NCI-H524 (cell line): ENCODE measurements at places on chromosomes 3 and 15.

DNA sequence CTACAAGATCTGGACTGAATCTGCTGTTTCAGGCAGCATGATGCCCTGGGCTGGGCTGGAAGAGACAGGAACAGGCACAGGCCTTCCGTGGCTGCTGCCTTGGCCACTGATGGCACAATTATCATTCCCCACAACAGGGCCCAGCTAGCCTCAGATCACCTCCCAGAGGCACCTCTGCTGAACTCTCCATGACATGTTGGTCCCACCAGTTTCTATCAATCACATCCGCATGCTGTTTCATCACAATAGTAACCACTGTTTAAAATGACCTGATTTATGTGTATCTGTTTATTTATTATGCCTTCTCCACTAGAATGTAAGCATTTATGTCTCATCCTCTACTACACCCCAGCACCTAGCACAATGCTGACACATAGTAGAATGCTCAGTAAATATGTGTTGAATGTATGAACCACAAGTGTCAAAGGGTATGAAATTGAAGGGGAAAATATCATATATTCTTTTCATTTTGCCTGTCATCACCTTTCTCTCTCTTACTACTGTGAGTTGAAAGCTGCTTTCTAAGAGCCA lies 32.7 kb upstream of the ZBTB38 start:
- no peak for DNase-seq

GRCh38 chr3:39327746-39328349 lies 1.7 kb upstream of the CCR8 start:
- DNase-seq: no peak

DNA sequence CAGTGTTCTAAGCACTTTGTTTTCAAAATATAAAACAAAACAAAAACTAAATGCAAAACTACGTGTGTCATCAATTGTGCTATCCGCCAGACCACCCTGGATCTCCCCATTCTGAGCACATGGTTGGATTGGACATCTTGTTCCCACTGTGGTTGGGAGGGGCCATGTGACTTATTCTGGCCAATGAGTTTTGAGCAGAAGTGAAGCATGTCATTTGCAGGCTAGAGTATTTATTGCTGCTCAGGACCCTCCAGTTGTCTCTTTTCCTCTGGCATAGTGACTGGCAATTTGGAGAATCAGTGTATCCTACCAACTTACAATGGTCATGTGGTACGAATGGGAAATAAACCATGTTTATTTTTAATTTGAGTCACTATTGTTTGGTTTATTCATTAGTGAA lies 70.2 kb upstream of the ST8SIA2 start:
- no peak for DNase-seq

DNA sequence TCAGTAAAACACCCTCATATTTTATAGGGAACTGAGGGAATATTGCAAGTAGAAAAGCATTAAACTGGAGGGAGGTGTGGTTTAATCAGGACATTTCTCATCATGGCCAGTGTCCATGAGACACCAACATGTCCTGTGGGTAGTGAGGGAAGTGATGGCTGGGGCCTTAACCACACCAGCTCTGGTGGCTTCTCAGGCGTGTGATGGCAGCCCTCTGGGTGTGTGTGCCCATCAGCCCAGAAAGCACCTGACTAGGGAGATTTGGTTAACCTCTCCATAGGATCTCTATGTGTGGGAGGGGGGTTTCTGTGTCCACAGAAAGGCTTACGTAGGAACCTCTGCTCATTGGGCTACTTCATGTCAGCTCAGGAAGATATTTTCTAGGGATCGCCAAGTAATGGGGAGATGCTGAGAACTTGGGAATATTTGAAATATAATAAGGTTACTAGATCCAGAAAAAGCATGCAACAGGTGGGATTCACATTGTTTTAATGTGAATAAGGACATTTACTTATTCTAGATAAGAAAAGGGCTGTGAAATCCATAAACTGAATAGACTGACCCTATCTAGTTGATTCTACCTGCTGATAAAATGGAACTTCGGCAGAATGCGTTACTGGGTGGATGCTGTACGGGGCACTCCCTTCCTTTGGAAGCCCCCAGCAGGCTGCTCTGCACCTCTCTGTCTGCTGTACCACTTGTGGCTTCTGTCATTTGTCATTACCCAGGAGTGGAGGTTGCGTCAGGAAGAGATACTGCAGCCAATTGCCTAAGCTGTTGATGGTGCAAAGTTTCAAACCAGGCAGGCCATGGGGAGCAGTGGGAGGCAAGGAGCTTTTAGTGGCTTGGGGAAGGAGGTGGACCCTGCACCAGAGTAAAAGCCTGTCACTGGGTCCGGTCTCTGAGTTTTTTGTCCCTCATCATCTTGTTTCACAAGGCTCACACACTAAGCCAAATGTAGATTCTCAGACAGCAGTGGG lies 21.5 kb downstream of the PDHB start:
- no peak for DNase-seq

GRCh38 chr3:42505849-42506410 lies 3.5 kb downstream of the VIPR1 start:
- DNase-seq: no peak

DNA sequence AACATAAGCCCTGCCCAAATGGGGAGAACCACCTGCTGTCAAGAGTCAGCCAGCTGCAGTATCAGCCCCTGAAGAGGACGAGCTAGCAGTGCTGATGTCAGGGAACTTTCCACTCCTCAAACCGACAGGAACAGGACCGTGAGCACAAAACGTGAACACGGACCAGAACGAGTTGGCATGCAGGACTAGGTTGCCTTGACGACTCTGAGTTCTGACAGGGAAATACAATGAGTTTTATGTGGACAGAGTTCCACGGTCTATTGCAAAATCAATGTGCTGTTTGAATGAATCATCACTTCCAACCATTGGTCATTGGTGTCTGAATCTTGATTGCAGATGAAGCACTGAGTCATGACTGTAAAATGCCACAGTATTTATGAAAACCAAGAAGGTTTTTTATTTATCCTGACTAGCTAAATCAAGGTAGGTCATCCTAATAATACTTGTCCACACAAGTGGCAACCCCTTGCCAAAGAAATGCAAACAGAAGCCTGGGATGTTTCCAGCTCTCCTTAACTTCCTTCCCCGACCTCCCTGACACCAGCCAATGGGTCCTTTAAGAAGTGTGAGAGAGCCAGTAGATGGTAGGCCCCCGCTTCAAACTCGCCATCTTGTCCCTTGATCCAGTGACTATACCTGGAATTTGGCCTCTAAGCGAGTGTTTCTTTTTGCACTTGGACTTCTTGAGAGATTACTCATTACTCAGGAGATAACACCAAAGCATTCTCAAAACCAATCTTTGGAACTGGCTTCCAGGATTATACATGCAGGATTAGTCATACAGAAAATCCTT lies 119.6 kb downstream of the ASB7 start:
- peak; percentile 88 for DNase-seq

- DNase-seq: no peak
Observed at GRCh38 chr15:64527263-64527984, 67.0 kb downstream of the ZNF609 start.

DNA sequence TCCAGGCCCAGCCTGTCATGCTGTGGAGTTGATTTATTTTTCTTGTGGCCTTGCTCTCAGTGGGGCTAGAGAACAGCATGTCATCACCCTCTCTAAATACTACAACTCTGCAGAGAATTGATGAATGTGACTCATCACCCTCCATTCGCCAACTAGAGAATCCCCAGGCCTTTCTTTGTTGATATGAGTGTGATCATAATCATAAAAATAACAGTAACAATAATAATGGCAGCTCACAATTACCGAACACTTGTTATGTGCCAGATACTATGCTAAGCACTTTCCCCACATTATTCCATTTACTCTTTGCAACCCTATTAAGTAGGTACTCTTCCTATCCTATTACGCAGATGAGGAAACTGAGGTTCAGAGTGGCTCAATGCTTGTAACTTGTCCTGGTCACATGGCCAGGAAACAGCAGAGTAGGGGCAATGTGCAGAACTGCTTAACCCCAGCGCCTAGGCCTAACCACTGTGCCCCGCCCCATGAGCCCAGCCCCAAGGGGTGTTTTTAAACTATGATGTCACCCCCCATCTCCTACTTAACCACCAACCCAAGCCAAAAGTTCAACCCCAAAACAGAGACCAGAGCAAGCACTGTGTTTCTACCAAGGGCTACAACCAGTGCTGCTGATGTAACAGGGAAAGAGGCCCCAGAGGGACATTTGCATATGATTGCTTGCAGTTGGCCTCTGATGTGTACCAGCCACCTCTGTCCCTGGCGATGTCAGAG lies 104.5 kb downstream of the ADCY5 start:
- no peak for DNase-seq

GRCh38 chr15:73338058-73338457 lies 30.7 kb downstream of the HCN4 start:
- DNase-seq: no peak

GRCh38 chr15:63466378-63467192 lies 37.8 kb upstream of the USP3 start:
- DNase-seq: peak; percentile 79

DNA sequence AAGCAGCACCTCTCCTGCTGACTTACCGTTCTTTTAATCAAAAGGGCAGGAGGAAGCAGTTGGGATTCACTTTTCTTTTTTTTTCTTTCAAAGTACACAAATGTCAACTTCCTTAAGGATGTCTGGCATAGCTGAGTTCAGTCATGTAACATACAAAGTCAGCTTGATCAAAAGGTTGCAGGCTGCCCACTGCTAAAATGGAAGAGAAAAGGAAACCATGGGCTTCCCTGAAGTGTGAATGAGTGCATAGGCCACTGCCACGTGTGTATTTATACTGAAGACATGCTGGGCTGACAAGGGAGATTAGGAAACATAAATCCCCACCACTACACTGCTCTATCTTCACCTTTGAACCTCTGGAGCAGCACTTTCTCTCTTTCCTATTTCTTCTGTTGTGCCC lies 312.5 kb downstream of the TIGIT start:
- DNase-seq: no peak

DNA sequence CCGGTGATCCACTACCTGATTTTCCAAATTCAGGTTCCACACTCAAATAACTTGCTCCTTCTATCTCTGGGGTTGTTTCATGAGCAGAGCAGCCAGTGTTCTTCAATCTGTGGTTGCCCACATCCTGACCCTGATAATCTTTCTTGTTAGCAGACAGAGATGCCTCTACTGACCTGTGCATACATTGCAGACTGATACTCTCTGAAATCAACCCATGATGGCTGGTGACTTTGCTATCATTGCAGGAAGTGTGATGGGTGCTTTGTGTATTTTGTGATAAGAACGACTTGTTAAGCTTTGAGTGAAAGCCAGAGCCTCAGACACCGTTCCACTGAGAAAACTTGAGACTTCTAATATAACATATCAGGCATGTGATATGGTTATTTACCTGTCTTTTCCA lies 39.9 kb downstream of the GATM start:
- no peak for DNase-seq

DNA sequence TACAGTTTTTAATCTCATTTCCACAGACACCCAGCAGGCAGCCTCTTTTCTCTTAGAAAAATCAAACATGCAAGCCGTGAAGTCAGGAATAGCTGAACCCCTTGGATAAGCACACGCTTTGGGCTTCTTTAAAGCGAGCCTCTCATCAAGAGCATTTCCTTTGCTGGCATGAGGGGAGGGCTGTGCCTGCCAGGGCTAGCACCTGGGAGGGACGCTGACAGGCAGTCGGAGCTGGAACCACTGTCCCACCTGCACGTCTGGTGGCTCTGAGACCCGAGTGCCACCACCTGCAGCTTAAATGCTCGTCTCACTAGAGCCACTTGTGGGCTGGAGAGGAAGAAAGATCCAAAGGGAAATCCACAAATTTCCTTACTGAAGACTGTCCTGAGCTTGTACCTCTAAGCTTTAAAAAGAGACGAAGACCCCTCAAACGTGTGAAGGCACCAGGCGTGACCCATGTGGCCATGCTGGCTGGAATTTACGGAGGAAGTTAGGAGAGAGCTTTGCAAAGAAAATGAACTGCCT lies 9.4 kb downstream of the MAP6D1 start:
- no peak for DNase-seq

DNA sequence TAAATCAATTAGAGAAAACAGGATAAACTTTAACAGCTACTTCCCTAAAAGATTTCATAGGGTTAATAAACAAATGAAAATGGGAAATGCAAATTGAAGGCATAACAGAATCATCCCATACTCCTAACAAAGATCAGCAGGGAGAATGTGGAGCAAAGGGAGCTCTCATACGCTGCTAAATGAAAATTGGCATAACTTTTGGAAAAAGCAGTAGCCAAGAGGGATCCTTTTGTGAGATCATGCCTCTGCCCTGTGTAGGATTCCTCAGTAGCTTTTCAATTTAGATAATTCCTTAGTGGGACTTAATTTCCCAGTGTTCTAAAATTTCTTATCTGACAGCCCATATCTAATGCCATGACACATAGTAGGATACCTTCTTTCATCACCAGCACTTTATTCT lies 18.2 kb downstream of the NIPA2 start:
- DNase-seq: no peak

- DNase-seq: no peak
Observed at GRCh38 chr15:55907797-55908196, 85.6 kb downstream of the NEDD4 start.
